ENCODE measurements at places on chromosomes 1 and 21. TPM values are rescaled to one million over a fixed set of nuclear protein-coding genes. Genes with fewer than 3 reads are reported as not detected.

DNA sequence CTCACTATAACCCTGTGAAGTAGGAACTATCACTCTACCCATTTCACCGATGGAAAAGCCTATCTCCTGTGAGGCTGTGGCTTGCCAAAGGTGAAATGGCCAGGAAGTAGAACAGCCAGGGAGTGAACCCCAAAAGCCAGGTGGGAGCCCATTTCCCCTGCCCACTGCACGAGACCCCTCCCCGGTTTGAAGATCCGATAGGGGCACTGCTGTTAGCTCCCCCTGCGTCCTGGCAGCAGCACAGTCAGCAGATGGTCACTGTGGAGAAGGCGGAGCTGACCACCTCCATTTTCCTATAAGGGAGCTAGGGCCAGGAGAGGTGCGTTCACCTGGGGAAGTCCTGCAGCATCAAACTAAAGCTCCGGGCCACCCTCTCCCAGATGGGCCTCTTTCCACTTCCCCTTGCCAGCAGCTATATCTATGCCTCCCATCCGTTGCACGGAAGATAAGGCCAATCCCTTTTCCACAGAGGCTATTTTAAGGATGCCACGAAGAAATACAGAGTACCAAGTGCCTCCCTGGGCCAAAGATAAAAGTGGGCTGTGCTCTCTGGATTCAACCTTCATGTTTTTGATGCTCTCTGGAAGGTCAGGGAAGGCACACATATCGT, 7.8 kb downstream of the ERG start:
- no peak for DNase-seq

DNA sequence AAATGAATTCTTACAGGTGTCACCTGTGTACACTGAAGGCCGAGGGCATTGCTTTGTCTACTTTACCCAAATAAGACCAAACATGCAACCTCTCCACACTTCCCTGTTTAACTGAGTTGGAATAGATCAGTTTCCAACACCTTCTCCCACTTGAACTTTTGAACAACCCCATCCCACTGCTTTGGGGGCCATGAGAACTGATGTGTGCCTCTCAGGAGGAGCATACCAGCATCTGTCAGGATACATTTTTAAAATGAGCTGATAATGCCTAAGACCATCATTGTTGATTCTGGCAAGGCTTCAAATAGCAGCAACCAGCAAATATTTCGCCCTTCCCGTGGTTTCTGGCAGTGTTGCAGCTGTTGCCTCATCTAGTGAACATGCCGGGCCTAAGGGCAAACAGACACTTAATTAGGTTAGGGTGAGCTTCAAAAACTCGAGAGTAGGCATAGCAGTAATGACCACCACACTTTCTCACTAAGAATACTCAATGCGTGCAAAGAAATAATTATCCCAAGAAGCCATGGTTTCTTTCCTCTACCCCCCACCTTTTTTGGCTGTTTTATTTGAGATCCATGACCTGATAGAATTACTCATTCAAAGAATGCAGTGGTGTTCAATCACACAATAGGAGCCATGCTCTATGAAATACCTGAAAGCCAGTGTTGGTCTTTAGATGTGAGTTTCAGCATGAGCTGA, 63.7 kb downstream of the MAP10 start:
- DNase-seq: no peak

DNA sequence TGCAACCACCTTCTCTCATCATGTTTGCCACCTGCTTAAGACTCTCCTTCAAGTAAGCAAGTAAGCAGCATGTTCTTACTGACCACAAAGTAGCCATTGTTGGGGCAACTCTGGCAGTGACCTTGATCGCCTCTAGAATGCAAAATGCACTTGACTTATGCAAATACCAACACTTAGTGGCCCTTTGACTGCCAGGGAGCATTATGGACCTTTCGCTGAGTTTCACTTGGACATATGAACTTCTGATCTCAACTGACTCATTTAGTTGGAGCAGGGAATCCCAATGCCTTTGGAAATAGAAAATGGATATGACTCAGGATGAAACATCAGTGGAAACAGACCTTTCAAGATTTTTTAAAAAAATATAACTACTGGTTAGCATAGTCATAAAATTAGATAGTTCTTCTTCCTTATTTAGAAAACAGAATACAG, 6.1 kb upstream of the PLA2G5 start:
- no peak for DNase-seq

DNA sequence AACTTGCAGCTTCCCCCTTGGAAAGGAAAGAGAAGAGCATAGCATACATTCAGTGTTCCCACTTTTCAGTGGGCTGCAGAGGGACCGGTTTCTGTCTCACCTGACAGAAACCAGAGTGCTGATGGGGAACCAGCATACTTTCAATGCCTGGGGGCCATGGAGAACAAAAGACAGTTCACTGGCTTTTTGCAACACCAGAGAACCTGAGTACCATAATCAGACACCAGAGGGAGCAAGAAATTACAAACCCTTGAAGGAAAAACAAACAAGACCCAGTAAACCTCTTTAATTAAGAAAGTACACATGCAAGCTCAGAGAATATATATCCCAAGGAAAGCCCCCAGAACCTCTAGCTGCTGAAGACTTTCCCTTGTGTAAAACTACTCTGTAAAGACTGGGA, 51.1 kb downstream of the CSMD2 start:
- no peak for DNase-seq

DNA sequence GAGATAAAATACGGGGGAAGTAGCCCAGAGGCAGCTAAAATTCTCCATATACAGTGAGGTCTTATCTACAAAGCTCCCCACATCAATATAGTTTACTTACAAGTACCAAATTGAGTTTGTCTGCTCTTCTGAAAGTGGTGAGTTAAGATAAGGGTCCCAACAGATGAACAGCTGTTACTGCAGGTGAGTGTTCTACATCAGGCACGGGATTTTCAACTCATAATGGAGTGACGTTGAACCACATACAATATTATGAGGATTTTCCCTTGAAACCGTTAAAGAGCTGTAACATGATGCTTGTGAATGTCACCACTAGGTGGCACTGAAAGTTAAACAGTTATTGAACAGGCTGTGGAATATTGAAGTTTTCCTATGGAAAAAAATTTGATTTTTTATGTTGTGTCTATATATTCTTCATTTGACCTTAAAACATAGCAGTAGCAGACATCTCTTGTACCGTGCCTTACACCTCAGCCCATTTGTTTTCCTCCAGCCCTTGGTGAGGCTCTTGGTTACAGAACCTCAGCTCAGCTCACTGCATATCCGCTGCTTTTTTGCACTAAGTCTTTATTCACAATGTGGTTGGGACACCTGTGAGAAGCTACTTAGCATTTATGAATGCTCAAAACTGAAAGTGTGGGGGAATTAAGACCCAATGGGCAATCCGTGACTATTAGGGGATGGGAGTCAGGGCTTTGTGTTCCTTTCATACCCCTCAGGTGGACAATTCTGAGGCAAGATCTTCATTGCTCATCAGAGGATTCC, 23.2 kb downstream of the CD1D start:
- DNase-seq: peak; percentile 38

DNA sequence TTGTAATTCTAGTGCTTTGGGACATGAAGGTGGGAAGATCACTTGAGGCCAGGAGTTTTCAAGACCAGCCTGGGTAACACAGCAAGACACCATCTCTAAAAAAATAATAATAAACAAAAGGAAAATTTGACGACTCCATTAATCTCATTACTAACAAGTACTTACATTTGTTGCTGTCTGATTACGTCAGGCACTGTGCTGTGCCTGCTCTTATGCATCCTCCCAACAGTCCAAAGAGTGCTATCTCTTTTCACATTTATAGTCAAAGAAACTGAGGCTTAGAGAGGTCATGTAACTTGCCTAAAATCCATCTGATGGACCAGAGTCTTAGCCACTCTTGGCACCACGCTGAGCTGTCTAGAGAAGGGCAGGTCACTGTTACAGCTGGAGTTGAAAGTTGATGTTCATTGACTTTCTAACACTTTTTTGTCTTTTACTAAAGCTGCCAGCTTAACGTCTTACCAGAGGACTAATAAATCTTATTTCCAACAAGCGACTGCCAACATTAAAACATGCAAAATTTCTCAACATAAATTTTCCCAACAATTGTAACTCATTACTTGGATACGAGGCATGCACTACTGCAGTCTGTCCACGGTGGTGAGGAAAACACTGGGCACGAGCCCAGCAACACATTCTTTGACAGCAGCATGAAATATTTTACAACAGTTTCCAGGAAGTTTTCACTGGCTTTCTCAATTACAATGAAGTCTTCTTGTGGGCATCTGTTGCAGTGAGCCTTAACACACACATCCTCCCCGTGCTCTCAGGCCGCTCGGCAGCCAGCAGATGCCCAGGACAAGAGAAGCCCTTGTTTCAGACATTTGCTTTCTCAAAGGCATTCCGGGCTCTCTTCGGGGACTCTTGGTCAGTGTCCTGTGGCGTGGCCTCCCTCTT, 262.9 kb upstream of the PROX1 start:
- peak; percentile 7 for DNase-seq

DNA sequence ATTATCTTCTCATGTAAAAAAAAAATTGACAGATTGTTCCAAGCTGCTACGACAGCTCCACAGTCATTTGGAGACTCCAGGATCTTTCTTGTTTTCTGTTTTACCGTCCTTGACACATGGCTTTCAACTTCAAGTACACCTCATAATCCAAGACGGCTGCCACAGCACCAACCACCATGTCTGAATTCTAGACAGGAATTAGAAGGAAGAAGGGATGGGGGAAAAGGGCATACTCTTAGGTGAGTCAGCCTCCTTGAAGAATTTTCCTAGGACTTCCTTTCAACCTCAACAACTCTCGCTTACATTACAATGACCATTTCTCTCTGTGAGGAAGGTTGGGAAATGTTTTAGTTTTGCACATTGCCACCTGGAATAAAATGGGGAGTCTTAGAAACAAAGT, 110.3 kb upstream of the TNR start:
- DNase-seq: no peak

DNA sequence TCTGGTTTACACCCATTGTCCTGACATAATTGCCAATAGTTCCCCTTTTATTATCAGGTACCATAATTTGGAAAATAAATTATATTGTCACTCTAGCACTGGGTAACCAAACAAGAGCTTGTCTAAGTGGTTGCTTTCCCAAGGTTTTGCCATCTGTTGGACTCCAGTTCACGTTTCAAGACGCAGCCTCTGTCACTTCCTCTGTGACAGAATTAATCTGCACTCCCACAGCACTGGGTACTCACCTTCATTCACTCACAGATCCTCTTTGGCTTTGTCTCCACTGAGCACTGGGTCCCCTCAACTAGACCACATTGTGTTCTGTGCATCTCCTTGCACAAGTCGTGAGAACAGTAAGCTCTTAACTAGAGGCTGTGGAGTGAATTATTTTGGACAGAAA, 123.6 kb upstream of the JUN start:
- DNase-seq: no peak

DNA sequence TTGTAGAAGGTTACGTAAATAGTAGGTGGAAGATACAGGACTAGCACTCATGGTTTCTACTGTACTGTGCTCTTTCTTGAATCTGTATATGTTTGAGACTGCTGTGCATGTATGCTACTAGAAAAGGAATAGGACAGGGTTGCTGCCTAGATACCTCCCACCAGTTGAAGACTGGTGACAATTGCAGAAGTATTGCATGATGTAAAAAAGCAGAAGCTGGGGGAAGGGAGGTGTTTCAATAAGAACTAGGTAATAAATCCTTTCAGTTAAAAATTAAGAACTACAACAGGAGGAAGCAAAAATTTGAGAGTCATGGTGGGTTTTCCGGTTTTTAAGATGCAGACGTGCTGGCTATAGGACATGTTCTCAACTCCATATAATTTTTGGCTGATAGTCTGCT, 88.1 kb downstream of the CCDC30 start:
- no peak for DNase-seq

DNA sequence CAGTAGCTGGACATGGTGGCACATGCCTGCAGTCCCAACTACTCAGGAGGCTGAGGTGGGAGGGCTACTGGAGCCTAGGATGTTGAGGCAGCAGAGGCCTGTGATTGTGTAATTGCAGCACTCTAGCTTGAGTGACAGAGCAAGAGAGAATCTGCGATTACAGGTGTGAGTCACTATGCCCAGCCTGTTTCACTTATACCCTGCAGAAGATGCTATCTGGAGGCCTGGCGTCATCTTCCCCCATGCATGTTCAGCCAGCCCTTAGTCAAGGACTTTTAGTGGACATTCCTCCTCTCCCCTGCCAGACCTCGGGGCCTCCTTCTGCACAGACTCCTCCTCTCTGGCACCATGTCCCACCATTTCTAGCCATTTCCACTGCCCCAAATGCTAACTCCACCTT, 36.3 kb upstream of the RCC2 start:
- no peak for DNase-seq

GRCh38 chr1:27655151-27655937, 16.6 kb downstream of the IFI6 start:
- DNase-seq: no peak

DNA sequence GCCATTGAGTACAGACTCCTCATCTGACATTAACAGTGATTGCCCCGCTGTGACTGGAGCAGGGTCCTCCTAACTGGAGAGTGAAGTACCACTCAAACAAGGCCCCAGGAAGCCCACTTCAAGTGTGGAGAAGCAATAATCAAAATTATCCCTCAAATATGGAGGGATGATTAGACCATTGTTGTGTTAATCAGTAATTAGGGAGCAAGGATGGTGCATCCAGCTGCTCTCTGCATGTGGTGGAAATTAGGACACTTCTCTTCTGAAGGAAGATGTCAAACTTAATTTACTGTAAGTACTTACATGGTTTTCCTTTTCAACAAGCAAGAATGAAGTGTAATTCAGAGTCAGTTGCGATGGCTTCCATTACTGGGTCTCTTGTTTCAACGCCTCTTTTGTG, 3.4 kb upstream of the ZP4 start:
- no peak for DNase-seq

DNA sequence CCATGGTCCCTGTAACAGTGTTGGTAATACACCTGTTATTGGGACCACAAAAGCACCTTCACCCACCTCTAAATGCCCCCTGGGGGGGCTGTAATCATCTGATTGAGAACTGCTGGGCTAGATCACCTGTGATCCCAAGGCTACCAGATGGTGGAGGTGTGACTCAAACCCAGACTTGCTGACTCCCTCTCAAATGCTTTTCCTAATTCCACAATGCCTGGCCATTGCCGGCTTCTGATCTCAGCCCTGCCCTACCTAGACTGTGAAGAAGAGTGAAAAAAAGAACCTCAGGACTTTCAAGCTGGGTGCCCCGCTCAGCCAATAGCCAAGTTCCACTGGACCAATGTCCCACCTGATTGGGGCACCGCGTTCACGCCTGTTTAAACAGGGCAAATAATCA, 9.6 kb downstream of the TMEM9 start:
- no peak for DNase-seq

FCGR3B gene
- 0.04 TPM for polyA plus RNA-seq

HES2 gene
- 0.75 TPM for polyA plus RNA-seq

RGS16 gene
- polyA plus RNA-seq: 2.3 TPM

TGFB2 gene
- polyA plus RNA-seq: 4.9 TPM

FAM229A gene
- 12.2 TPM for polyA plus RNA-seq

KCNT2 gene
- 3.5 TPM for polyA plus RNA-seq

PLEKHG5 gene
- polyA plus RNA-seq: 17.2 TPM

All from large intestine (tissue), 12 donors.